ENCODE measurements at places on chromosomes 4 and X. TPM values are rescaled to one million over a fixed set of nuclear protein-coding genes. Genes with fewer than 3 reads are reported as not detected.

Gene ZCCHC18
- 0.49 TPM for total RNA-seq

Gene PAK3
- total RNA-seq = 7.6 TPM

Gene EMCN
- total RNA-seq = 61.7 TPM

Gene RASSF6
- 41.7 TPM for total RNA-seq

Gene STAP1
- total RNA-seq = 0.65 TPM

Gene PNMA5
- not detected for total RNA-seq

Gene MGAT4D
- total RNA-seq = not detected

Gene ARHGAP24
- 11.2 TPM for total RNA-seq

Gene CFAP99
- total RNA-seq = not detected

Gene ASB5
- total RNA-seq = 1.7 TPM

Gene GPR143
- total RNA-seq = 3.7 TPM

Gene GAGE1
- total RNA-seq = not detected

Gene ASB9
- total RNA-seq = 2.0 TPM

Gene ARMCX4
- 29.8 TPM for total RNA-seq

Gene SLC49A3
- 8.9 TPM for total RNA-seq

Gene CT47B1
- not detected for total RNA-seq

Gene MAGEB1
- not detected for total RNA-seq

Gene SLC10A6
- total RNA-seq = 1.6 TPM

Gene DIPK2B
- total RNA-seq = 27.1 TPM

Gene HSD17B13
- 0.31 TPM for total RNA-seq

Gene EOLA1
- 22.2 TPM for total RNA-seq

Gene RADX
- 14.9 TPM for total RNA-seq

All from ureter (tissue), 1 donor.